ENCODE measurements at places on chromosomes 6 and 20.

DNA sequence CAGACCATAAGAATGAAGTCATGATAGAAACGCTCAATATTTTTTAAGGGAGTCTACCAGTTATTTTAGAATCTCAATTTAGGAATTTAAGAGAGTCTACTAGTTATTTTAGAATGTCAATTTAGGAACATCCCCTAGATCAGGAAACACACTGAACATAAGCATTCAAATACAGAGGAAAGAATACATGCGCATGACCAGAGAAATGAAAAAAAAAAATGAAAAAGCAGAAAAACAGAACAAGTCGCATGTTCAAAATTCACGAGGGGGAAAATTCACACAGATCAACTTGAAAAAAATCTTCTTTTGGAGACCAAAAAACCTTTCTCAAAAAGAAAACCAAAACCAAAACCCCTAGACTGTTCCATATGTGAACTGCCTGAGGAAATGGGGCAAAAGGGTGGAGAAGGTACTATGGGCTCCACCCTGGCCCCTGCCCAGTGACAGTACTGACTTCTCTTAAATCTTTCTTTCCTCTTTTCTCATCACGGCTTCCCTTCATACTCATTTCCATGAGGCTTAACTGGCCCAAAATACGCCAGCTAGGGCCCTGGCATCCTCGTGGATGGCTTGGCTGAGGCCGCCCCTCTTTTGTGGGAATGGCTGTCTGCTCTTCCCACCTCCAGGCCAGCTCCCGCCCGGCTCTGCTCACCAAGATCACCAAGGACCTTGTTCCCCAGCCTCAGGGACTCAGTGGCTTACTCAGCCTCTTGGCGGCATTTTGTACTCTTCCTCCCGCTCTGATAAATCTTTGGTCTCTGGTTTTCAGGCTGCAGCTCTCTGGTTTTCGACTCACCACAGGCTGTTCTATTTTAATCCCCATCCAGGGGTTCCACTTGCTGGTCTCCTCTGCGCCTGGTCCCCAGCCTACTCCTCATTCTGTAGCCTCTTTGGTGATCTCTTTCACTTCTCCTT is 11.2 kb downstream of the ZBTB2 start:
- no peak for DNase-seq

GRCh38 chr6:138454981-138455706 is 44.1 kb downstream of the NHSL1 start:
- DNase-seq, result peak; percentile 12

- DNase-seq, result no peak
These were observed 62.9 kb downstream of the SCAND1 start for GRCh38 chr20:35891375-35891774.

DNA sequence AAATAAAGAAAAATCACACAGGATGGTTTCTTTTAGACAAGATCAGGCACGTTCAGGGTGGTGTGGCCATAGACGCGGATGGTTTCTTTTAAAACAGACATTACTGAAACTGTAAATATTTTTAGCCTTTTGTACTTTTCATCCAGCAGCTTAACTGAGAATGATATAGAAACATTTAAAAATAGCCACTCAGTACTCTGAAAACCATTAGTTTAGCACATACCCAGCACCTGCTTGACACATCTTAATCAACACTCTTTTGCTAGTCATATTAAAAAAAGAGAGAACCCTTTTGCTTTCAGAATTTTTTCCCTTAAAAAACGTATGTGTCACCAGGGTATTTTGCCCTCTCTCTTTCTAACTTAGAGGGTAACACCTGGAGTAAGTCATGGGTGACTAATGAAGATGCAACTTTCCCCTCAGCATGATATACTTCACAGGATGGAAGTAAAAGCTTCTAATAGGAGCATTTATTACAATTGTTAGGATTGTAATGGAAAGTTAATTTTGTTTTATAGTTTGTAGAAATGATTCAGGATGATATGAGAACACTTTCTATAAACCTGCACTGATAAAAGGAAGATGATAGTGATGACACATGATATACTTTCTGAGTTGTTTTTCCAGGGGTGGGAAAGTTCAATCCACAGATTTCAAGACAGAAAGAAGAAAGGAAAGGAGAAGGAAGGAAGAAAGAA is 45.2 kb downstream of the BACH2 start:
- DNase-seq, result no peak

- no peak for DNase-seq
These were observed 242.0 kb upstream of the JAG1 start for GRCh38 chr20:10915815-10916214.
